M059J (cell line): ENCODE measurements at places on chromosomes 13 and 19.

DNA sequence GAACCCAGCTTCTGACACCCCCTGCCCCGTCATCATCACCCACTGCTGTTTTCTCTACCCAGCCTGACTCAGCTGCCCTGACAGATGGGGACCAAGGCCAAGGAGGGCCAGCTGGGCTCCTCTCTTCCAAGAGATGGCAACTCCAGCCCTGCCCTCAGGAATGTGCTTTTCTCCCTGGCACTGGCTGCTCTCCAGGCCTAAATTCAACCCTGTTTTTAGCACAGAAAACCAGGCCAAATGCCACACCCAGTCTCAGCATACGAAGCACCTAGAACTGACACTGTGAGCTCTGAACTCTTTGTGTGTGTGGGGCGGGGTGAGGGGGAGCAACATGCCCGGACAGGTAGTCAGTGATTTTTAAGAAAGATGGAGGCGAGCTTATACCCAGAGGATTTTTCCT, 23.4 kb upstream of the IGFL1 start:
- DNase-seq = peak; percentile 49

GRCh38 chr13:41040584-41041334, 20.6 kb upstream of the WBP4 start:
- no peak for DNase-seq

GRCh38 chr13:111216166-111216960, 101.3 kb downstream of the ARHGEF7 start:
- peak; percentile 12 for DNase-seq

GRCh38 chr19:48933382-48933932, at the start of gene DHDH:
Gene DHDH (plus strand): TSS chr19:48933699. CDS start chr19:48933722, 23 bp downstream.
- DNase-seq = peak; percentile 80

- DNase-seq = no peak
These were observed 94.5 kb upstream of the TEX29 start for GRCh38 chr13:111225810-111226546.

DNA sequence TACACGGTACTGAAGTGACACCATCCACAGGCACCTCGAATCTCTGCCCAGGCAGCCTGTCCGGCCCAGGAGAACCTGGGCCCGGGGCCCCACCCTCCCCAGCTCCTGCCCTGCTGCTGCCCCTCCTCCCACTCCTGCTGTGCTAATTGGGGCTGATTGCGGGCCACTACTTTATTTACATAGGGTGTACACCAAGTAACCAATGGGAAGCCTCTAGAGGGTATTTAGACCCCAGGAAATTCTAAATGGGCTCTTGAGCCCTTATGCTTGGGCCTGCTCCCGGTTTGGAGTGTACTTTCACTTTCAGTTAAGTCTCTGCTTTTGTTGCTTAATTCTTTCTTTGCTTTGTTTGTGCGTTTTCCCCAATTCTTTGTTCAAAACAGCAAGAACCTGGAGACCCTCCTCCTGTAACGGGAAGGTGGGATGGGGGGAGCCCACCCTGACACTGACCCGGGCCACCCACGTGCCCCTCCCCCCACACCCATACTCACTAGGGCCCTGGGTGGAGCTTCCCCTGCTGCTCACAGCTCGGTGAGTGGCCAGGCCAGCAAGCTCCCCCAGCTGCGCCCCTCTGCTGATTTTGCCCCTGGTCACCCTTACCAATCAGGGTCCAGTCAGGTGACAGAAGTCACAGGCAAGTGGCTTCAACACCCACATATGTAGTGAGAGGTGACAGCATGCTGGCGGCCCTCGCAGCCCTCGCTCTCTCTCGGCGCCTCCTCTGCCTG, 9.4 kb downstream of the SCGB2B2 start:
- peak; percentile 36 for DNase-seq
